Large intestine (tissue), 12 donors: ENCODE measurements at places on chromosomes 4 and X.

DNA sequence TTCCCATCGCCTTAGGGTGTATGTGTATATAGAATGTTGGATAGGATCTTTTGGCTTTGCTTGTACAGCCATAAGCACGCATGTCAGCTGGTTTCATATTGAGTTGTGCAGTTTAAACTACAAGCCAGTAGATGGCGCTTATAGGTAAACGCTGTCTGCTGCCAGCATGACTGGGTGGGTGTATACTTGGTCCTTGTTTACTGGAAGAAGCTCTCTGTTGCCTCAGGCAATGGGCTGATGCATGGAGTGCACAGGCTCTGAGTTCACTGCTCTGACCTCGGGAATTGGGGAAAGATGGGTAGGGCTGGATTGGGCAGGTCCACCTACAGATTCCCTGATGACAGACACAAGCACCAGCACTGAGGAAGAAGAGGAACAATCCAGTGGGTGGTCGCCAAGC, 831.5 kb downstream of the STIM2 start:
- DNase-seq: peak; percentile 16

GRCh38 chr4:25503779-25504178, 126.7 kb downstream of the ANAPC4 start:
- no peak for DNase-seq

GRCh38 chrX:13646154-13646549, 6.8 kb upstream of the TCEANC start:
- peak; percentile 25 for DNase-seq

- no peak for DNase-seq
Observed at GRCh38 chr4:94504545-94504944, 52.8 kb downstream of the PDLIM5 start.

DNA sequence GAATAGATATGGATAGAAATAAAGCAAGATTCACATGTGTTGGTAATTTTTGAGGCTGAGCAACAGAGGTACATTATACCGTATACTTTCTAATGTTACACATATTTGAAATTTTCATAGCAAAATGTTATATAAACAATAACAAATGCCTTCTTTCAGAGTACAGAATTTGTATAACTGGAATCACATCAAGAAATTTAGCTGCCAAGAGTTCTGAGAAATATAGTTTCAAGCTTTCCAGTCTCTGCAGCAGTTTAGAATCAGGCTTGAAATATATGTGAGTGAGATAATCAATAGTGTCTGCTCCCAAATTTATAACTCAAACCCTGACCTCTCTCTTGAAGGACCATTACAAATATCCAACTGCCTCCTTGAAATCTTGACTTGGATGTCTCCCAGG, 23.8 kb downstream of the FAM184B start:
- no peak for DNase-seq

GRCh38 chrX:133440081-133440796, 24.9 kb upstream of the GPC4 start:
- no peak for DNase-seq

GRCh38 chr4:155249016-155249566, 40.7 kb downstream of the NPY2R start:
- no peak for DNase-seq

GRCh38 chrX:120262859-120263708, 12.5 kb downstream of the ZBTB33 start:
- DNase-seq: no peak

DNA sequence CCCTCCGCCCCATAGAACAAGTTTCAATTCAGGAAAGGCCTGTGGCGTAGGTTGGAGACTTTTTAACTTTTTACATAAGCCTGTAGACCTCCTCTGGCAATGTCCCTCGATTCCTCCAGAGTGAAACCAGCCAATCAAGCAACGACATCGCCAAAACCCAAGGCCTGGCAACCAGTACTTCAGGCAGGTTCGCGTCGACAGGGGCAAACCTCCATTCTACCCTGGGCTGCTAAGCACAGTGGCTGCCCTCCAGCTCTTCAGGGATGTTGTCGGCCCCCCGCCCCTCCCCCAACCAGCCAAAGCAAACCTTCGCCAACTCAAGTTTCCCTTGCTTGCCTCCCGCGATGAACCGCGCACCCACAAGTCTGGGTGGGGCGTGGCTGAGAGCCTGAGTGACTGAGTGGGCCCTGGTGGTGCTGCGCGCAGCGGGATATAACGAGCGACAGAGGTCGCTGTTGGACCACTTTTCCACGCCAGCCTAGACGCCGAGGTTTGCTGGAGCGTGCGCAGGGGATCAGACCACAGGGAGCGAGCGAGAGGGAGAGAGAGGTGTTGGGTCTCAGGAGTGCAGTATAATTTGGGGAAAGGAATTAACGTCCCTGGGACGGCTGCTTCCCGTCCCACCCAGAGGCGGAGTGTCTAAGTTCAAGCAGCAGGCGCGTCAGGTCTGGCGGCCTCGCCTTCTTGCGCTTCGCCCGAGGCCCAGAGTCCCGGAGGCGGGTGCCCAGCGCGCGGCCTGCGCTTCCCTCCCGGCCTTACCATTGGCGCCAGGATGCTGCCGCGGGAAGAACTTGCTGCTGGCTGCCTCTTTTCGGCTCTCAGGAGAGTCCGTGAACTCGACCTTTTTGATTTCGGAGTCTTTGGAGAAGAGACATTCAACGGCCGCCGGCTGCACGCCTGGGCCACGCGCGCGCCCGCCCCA, 9.0 kb upstream of the PITX2 start:
- DNase-seq: peak; percentile 84

- no peak for DNase-seq
Observed at GRCh38 chr4:26719954-26720552, 136.2 kb downstream of the TBC1D19 start.

GRCh38 chr4:41369680-41370079, 113.0 kb downstream of the UCHL1 start:
- no peak for DNase-seq

DNA sequence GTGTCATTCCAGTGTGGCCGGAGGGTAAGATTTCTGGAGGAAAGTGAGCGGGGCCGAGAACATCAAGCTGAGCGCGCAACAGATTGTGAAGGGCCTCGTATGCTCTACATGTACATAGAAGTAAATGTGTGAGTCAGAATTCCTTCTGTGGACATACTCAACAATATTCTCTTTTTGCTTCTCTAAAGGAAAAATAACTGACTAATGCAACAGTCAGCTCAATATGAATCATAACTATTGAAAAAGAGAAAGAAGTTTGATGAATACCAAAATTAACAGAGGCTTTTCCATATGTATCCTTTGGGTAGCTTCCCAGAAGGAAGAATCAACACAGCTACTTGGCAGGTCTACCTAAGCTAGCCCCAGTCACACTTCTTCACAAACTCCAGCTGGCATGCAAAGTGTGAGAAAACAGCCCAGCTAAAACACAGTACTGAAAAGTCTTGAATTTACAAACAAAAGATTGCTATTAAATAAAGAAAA, 87.5 kb upstream of the ZFP42 start:
- no peak for DNase-seq

- DNase-seq: no peak
Observed at GRCh38 chrX:129781134-129781672, 1.5 kb downstream of the SASH3 start.

DNA sequence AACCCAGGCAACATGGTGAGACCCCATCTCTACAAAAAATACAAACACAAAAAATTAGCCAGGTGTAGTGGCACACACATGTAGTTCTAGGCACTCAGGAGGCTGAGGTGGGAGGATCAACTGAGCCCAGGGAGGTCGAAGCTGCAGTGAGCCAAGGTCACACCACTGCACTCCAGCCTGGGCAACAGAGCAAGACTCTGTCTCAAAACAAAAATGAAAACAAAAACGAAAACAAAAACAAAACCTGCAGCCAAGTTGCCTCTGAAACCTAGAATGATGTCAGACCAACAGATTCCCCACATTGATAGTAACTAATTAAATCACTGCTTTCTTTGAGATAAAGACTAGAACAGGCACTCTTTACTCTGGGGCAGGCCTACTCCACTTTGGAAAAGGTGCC, 104.5 kb downstream of the AMELX start:
- no peak for DNase-seq

- DNase-seq: no peak
Observed at GRCh38 chrX:43969504-43970501, 3.4 kb downstream of the NDP start.

- no peak for DNase-seq
Observed at GRCh38 chr4:176834531-176834930, 41.8 kb upstream of the VEGFC start.

DNA sequence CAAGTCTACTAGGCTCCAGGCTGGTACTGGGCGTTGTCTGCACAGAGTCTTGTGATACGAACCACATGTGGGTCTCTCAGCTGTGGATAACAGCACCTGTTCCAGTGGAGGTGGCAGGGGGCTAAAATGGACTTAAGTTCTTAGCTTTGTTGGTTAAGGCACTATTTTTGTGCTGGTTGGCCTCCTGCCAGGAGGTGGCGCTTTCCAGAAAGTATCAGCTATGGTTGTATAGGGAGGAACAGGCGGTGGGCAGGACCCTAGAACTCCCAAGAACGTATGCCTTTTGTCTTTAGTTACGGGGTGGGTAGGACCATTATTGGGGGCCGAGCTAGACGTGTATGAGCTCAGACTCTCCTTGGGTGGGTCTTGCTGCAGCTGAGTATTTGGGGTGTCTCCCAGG, 1138.4 kb downstream of the PCDH19 start:
- no peak for DNase-seq

GRCh38 chrX:132216806-132217202, 2.4 kb downstream of the RAP2C start:
- DNase-seq: no peak

DNA sequence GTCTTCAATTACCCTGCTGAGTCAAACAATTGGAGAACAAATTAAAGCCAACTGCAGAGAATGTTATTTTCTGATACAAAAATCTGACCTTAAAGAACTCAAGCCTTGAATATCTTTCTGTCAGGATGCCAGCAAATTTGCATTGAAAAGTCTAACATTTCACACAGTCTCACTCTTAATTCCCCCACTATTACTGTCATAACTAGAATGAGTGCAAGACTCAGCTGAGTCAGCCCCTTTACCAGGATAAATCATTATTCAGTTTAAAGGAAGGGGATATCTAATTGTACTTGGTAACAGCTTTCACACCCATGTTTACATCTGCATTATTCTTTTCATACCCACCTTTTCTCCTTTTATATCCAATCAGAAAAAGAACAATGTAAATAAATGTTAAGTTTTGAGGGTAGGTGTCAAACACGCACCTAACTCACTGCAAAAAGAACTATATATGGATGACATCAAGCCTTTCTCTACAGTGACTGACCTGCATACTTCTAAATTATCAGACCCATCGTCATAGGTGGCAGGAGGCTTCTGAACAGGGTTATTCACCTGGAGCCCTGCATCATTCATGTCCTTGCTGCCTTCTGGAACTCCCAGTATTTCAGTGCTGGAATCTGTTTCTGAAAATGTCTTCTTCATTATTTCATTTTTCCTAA, 117.4 kb downstream of the TMA16 start:
- DNase-seq: no peak

GRCh38 chr4:174865418-174865985, 36.5 kb upstream of the GLRA3 start:
- DNase-seq: no peak

GRCh38 chr4:141786946-141787345, 150.6 kb downstream of the IL15 start:
- no peak for DNase-seq

- no peak for DNase-seq
Observed at GRCh38 chr4:86685401-86685800, 91.3 kb downstream of the PTPN13 start.

DNA sequence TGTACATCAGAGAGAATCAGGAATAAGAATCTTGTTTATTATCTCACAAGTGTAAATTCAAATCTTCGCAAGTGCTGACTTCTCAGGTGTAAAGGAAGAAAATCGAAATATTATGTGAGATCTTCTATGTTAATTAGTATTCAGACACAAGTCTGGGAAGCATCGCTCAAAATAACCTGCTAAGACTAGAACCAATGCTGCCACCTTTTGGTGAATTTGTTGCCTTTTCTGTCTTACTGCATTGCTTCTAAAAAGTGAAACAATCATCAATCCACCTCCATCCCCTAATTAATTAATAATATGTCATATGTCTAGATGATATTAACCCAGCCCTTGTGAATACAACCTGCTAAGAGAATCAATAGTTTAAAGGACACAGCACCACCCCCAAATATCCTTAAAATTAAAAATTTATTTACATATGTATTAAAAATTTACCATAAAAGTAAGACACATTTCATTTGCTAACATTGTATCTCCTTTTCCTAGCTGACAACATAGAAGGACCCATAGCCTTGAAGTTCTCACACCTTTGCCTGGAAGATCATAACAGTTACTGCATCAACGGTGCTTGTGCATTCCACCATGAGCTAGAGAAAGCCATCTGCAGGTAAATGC, 3.5 kb downstream of the EPGN start:
- DNase-seq: peak; percentile 37

DNA sequence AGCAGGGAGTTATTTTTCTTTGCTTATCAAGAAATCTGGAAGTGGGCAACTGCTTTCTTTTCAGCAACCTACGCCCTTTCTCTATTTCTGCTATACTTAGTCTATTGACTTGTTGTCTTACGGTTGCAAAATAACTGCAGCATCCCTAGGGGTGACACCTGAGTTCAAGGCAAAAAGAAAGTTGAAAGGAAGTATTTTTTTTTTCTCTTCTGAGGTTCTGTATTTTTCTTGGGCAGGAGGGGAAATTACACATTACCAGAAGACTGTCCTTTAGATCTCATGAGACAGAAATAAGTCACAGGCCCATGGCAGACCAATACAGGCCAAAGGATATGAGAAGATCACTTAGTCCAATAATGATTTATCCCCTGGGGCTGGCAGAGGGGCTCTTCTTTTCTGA, 204.7 kb upstream of the CASK start:
- no peak for DNase-seq

DNA sequence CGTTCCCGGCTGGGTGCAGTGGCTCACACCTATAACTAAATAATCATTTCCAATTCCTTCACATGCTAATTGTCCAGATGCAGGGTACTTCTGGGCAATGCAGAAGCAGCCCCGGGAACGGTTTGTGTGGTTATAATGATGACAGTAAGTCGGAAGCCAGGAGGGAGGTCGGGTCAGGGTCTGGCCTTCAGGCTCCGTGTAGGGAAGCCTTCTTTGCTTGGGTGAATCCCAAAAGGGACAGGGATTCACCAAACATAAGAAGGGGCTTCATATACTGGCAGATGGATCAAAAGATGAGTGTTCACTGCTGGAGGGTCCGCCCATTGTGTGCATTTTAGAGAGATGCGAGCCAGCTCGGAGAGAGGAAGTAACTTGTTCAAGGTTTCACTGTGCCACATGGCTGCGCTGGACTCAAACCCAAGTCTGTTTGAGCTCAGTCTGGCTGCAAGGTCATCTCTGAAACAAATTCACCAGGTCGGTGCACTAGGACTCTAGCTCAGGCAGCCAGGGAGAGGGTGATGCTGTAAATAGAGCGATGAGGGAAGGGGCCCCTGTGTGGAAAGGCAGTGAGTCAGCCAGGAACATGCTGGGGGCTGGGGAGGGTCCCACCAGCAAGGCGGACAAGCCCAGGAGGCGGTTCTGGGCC, 4.8 kb upstream of the KIAA0232 start:
- DNase-seq: no peak
